Smooth muscle cell of bladder (primary cell): ENCODE measurements at places on chromosomes 11 and 22. TPM values are rescaled to one million over a fixed set of nuclear protein-coding genes. Genes with fewer than 3 reads are reported as not detected.

The NAV2 gene
- 1.7 and 4.1 TPM in 2 replicates for total RNA-seq

The ELFN2 gene
- total RNA-seq = 0.28 and 0.37 TPM in 2 replicates

The OR8U1 gene
- not detected in 2 replicates for total RNA-seq

The PLET1 gene
- not detected in 2 replicates for total RNA-seq

The RFPL1 gene
- not detected in 2 replicates for total RNA-seq

The IFTAP gene
- total RNA-seq = 30.3 and 40.9 TPM in 2 replicates

The FIBP gene
- total RNA-seq = 160 and 205 TPM in 2 replicates

The ACTN3 gene
- total RNA-seq = 0.14 and 0.18 TPM in 2 replicates

The CRYBB2 gene
- not detected in 2 replicates for total RNA-seq

The APOA1 gene
- 1.4 TPM in 1 of 2 replicates, not detected in the other for total RNA-seq
